ENCODE measurements at places on chromosomes 1 and 21.

- DNase-seq, result no peak
These were observed 17.3 kb downstream of the MAP10 start for GRCh38 chr1:232822530-232822929.

- DNase-seq, result no peak
These were observed 106.3 kb upstream of the GUCA2B start for GRCh38 chr1:42046761-42047507.

DNA sequence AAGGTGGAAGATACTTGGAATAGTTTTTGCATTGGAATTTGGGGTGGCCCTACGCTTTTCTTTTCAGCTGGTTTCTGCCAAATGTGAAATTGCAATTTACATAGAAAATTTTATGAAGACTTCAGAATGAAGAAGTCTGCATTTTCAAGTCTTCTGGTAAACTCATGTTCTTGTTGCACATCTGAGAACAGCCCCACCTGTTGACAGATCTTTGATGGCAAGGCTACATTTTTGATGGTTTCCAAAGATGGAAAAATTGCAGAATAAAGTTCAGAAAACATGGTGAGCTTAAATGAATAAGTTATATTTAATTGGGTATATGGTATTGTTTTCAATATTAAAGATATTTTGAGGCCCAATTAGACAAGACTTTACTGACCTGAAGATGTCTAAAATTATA is 25.4 kb downstream of the OLFM3 start:
- DNase-seq, result no peak

GRCh38 chr1:25187077-25187476 is 45.2 kb downstream of the SYF2 start:
- no peak for DNase-seq

- DNase-seq, result no peak
These were observed 15.9 kb upstream of the CEP350 start for GRCh38 chr1:179938752-179939151.

DNA sequence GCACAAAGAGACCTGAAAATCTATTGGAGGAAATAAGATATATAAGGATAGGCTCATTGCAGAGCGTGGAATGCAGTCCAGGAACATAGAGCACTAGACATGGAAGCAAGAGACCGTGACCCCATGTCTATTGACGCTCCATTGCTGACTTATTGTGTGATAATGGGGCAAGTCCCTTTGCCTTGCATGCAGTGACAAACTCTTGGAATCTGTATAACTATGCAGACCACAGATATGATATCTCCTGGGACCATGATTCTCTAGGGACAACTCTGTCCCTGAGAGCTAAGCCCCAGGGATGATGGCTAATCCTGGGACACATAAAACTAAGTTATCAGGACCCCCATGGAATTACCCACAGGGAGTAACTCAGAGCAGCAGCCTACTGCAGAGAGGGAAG is 73.1 kb upstream of the PRDX6 start:
- no peak for DNase-seq

DNA sequence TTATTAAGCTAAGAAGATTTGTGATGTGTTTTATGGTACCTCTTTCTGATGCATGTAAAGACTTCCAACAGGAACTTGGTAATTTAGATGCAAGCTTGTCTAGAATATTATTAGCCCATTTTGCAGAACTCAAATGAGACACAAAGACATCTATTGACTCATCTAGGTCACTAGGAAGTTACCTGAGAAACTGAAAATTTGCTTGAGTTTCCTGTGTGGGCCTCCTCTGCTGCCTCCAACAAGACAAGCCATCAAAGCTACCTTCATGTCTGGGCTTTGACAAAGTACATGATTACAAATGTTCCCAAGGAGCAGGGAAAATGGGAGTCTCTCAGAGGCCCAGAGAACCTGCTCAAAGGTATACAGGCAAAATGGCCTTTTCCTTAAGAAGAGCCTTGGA is 5.6 kb downstream of the RUNX1 start:
- no peak for DNase-seq

- DNase-seq, result no peak
These were observed 16.1 kb downstream of the SLC6A9 start for GRCh38 chr1:44015206-44015605.

DNA sequence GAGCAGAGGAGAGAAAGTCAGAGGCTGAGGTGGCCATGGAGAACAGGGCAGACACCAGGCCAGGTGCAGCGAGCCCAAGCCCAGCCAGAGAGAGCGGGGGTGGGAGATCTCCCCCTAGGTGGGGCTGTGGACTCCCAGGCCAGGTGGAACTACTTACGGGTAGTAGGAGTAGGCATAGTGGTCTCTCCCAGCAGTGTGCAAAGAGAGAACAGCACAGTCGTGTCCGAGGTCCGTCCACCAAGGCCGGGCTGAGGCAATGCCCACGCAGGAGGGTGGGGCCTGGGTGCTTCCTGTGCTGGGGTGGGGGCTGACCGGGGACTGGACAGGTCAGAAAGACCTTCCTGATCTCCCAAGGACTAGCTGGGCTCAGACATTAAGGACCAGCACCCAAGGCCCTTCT is 263.7 kb downstream of the PTPRU start:
- no peak for DNase-seq

- no peak for DNase-seq
These were observed 607.2 kb upstream of the PLXNA2 start for GRCh38 chr1:208851366-208851765.

GRCh38 chr1:42674682-42675081 is 7.5 kb upstream of the YBX1 start:
- DNase-seq, result no peak

DNA sequence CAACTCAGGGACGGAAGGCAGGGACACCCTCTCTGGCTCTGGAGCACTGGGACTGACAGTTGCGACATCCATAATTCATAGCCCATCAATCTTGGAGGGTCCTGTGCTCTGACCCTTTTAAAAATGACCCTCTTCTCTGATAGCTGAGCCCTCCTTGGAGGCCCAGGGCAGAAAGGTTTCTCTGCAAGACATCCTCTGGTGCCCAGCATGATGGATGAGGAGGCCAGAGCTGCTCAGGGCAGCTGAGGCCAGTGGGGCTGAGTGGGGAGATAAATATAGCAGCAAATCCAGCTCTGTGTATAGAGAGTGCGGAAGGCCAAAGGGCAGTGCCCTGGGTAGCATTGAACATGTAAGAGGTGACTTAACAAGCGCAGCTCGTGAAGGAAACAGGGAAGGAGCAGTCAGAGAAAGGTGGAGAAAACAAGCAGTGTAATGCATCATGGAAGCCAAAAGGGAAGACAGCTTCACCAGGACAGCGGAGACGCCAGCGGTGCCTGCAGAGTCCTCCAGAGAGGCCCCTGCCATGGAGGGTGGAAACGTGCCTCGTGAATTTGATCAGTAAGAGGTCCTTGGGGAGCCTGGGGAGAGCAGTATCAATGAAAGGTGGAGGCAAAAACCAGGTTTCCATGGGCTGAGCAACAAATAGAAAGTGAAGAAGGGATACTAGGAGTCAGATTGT is 50.4 kb upstream of the FMOD start:
- DNase-seq, result no peak

GRCh38 chr1:212608959-212609700 is 569 bp downstream of the ATF3 start:
- DNase-seq, result no peak

GRCh38 chr1:201904579-201904978 is 15.9 kb downstream of the SHISA4 start:
- no peak for DNase-seq
